GM12891 (cell line): ENCODE measurements at places on chromosomes 5 and 9.

DNA sequence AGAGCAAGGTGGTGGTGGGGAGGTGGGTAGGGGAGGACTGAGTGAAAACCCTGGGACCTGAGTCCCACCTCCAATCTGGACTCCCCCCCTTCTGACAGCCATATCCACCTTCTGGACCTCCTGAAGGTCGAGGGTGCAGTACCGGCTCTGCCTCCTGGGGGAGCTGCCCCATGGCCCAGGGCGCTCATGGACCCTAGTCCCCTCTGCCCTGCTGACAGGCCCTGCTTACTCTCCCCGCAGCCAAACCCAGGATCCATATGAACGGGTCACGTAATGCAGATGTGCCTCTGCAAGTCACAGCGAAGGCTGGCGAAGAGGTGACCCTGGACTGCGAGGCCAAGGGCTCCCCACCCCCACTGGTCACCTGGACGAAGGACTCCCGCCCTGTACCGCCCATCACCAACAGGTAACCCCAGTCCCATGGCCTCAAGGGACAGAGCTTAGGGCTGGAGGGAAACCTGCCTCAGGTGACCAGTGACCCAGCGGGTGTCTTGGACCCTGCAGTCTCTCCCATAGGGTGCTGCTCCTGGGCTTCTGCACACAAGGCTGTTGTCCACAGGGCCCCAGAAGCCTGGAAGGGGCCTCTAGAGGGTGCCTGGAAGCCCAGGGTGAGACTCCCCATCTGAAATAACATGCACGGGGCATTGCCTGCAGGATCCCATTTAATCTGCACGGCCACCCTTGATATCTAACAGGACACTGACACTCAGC, 61.7 kb downstream of the HMCN2 start:
- DNase-seq = no peak

DNA sequence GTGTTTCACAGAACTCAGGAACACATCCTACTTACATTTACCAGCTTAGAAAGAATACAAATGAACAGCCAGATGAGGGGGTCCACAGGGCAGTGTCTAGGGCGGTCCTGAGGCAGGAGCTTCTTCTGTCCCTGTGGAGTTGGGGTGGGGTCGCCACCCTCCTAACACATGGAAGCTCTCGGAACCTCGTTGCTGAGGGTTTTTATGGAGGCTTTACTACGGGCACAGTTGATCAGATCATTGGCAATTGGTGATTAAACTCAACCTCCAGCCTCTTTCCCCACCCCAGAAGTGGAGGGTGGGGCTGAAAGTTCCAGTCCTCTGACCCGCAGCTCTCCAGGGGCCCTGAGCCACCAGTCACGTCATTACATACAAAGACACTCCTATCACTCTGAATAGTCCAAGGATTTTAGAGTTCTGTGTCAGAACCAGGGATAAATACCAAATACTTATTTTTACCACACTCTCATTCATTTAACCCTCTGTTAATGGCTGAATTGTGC, 156.9 kb downstream of the COL23A1 start:
- no peak for DNase-seq

DNA sequence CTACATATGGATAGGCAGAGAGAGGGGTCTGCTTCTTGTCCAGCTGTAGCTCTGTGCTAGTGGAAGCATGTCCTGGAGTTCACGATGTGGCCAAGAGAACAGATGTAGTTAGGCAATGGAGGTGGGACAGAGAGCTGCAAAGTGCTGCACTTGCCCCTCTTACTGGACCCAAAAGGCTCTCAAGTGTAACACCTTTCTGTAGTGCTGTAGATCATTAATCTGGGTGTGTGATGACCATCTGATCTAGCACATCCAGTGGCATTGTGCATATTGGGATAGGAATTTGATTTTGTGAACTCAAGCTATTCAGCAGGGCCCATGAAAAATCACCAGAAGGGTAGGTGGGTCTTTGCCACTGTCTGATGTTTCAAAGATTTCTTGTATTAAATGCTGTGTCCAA, 151.4 kb downstream of the KDM4C start:
- DNase-seq = no peak

DNA sequence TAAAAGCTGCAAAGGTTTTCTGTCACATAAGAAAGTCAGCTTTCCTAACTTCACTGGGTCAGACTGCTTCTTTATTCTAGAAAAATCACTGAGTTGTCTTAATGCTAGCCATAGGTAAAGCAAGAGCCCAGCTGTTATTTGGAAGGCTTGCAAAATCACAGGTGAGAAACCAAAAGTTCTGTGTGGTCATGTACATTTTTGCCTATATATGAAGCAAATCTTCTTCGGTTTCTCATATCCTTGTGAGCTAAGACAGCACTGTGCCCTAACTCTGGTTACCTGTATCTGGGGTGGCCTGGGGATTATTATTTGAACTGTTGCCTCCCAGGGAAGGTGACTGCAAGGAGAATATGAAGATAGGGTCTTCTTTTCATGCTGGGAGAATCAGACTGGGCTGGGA, 444.9 kb upstream of the CLINT1 start:
- no peak for DNase-seq

DNA sequence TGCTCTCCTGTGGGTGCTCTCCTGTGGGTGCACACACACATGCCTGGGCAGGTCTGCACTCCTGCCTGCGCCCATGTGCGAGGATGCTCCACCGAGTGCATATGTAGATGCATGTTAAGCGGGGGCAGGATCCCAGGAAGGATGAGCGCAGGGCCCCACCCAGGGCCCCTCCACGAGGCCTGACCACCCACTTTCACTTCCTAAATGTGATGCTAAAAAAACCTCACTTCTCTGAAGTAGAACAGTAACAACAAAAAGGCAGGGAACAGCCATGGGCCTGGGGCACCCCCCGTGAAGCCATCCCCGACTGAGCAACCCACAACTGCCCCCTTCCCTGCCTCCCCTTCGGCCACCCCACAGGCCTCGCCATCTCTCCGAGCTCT, 48.2 kb upstream of the SARDH start:
- peak; percentile 71 for DNase-seq

DNA sequence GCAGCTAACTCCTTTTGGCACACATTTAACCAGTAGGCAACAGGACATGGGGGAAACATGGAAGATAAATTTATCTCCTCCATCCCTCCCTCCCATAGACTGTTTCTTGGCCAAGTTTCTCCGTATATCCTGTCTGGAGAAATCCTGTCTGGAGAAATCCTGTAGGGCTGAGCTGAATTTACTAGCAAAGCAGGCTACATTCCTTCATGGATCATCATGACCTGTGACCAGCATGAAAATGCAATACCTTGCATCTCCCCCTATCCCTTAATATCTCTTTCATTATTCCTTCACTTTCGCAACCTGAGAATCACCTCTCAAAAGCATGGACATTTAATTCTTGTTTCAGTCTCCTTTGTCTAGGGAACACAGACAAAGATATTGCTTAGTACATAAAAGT, 379.1 kb downstream of the PSAT1 start:
- no peak for DNase-seq

DNA sequence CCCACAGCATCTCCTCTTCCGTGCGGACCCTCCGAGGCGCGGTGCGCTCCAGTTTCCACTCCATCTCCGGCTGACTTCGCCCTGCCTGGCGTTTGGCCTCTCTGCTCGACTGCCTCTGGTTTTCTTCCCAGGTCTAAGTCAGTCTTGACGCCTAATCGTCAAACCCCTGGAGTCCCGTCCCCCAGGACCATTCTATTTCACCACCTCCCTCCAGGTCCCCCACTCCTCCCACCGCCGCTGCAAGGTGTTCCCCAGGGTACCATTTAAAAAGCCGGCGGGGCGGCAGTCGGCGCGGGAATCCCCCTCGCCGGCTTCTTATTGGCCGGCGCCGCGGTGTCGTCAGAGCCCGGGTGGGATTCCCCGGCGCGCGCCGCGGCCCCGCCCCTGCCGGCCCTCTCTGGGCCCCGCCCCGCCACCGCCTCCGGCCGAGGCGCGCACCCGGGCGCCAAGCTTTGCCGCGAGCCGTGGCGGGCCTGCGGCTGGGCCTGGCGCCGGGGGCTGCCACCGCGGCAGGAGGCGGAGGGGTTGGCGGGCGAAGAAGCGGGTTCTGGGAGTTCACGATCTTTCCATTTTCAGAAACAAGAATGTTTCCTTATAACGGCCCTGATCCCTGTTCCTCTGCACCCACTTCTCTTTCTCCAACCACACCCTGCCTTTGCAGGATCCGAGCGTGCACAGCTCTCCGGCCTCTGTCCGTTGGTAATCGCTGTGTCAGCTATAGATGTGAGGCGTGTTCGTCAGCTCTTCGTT, at the start of gene CDC20B:
TSS of gene CDC20B (minus strand) at position 241 of the 750 bp plus-strand sequence. CDS start at position 64, 177 bp downstream.
- DNase-seq = peak; percentile 81

GRCh38 chr5:35483191-35483590, 134.5 kb upstream of the SPEF2 start:
- DNase-seq = no peak

DNA sequence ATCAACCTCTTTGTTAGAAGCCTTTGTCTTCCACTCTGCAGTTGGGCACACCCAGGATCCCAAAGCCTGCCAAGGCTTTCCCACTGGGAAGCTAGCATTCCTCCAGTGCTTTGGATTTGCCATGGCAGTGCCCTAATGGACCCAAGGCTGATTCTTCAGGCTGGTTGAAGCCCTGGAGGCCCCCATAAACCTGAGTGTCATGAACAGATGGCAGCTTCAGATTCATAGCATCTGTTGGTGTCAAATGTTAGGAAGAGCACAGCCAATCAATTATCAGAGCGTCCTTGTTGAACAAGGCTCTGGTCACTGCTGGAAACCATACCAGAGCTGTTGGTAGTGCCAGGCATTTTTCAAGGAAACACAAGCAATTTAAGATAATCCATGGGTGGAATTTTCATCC, 241.1 kb upstream of the KLF4 start:
- no peak for DNase-seq

GRCh38 chr5:140513124-140513523, 34.3 kb upstream of the EIF4EBP3 start:
- DNase-seq = no peak

DNA sequence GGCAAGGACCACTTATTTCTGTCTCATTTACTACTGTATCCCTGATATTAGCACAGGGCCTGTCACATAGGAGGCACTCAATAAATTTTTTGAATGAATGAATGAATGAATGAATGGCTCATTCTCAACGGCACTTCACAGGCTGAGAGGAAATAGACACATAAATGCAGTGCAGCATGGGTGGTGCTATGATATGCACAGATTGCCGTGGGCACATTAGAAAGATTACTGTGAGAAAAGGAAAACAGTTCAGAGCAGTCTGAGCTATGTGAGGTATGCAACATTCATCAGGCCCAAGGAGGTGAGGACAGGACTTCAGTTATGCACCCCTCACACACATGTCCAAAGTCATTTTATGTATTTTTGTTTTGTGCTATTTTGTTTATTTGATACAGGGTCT, 6.4 kb upstream of the NOL6 start:
- no peak for DNase-seq

DNA sequence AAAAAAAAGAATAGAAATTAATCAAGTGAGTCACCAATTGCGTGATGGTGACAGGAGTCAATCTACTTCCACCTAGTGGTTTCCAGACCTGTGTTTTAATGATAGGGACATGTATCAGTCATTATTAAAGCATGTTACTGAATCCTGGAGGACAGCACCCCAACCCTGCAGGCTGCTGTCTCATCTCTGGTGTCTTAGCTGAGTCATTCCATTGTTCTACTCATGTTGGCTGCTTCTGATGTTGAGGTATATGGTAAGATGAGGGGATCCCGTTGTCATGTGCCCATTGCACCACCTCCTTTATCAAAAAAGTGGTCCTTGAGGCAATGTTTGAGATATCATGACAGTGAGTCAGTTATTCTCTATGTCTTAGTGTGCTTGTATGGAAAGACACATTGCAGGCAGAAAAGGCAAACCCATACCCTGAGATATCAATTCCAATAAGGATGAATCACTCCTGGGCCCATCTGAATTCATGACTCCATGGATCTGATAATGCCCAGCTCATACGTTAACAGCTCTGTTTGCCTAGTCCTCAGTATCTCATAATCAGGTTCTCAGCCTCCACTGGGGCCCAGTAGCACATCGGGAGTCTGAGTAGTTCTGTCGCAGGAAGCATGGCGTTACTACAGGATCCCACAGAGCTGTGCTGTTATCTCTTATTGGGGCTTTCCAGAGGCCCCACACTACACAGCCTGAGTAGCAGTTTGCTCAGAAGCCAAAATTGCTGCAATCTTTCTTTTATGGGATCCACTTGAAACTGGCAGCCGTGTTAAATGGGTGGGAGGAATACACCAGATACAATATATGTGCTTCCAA, 31.2 kb downstream of the HMGCS1 start:
- no peak for DNase-seq

- no peak for DNase-seq
These were observed 86.9 kb downstream of the NR6A1 start for GRCh38 chr9:124684169-124684568.

DNA sequence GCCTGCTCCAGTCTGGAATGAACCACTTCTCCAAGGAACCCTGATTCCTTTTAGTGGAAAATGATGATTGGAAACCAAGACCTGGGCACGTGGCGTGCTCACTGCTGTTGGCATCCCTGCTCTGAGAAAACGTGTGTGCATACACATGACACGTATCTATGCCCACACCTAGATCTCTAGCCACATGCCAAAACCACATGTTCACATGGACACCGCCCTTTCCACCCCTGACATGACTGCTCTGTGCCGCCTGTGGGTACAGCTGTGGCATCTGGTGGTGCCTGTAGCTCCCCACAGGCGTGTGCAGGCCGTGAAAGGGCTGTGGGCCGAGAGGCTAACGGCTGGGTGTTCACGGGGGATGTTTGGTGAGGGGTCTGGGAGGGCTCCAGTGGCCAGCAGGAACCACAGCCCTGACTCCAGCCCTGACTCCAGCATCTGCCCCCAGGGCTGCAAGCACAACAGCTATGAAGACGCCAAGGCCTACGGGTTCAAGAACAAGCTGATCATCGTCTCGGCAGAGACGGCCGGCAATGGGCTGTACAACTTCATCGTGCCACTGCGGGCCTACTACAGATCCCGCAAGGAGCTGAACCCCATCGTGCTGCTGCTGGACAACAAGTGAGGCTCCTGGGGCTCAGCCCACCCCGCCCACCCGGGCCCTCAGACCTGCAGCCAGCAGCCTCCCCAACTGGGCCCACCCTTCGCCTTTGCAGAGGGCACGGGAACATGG, 75.1 kb downstream of the KCNT1 start:
- DNase-seq = no peak

GRCh38 chr5:16152601-16153568, 26.7 kb downstream of the MARCHF11 start:
- DNase-seq = no peak

DNA sequence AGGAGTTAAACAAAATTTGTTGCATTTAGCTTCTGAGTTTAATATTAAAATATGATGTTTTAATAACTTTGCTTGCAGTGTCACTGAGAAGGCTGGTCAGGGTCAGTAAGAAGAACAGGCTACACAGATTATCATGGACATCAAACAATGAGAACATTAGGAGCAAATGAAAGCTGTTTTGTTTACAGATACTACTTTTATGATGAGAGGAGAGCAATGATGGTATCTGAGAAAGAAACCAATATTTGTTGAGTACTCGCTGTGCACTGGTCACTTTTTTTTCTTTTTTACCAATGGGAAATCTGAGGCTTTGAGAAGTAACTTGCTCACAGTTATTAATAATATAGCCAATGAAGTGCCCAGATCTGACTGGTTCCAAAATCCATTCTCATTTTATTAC, 109.6 kb downstream of the INVS start:
- no peak for DNase-seq

GRCh38 chr5:175284806-175285205, 159.2 kb downstream of the DRD1 start:
- no peak for DNase-seq

GRCh38 chr5:469752-470483, 26.9 kb downstream of the EXOC3 start:
- no peak for DNase-seq
